ENCODE measurements at places on chromosomes 3 and 15.

DNA sequence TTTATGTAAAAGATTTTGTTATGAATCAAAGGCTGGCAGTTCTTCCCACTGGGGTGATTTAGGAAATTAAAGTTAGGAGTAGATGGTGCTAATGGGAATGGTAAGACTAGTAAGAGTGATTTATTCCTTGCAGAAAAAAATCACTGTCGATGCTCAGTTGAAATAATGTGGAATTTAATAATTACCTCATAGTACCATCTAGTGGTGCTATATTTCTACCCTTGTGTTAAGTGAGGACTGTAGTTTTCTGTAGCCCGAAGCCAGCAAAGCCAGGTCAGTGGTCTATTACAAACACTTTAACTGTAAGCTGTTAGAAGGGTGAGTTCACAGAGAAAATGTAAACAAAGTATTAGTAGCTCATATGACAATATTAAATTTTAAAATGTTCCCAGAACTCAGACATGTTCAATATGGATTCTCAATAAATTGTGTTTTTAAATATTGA lies 39.5 kb upstream of the GOLGA8J start:
- DNase-seq: no peak

DNA sequence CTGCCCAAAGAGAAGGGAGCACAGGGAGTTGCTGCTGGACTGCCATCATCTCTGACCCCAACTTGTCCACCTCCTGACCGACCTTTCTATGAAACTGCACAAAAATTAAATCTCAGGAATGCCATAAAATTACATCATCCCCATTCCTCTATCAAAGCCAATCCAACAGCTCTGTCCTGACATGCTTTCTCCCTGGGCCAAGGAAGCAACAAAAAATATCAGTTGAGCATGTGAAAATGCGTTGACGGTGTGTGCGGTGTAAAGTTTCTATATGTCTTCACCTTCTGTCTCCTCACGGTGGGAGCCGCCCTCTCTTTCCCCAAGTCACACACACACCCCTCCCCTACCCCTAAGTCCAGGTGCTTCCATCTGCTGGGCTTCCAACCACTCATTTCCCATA lies 3.6 kb upstream of the ZNF774 start:
- no peak for DNase-seq

GRCh38 chr3:167983583-167983982 lies 112.1 kb downstream of the GOLIM4 start:
- DNase-seq: no peak

- no peak for DNase-seq
These were observed 71.4 kb downstream of the FBLN2 start for GRCh38 chr3:13620281-13620680.

- DNase-seq: no peak
These were observed 27.8 kb downstream of the MYL3 start for GRCh38 chr3:46835491-46835890.

DNA sequence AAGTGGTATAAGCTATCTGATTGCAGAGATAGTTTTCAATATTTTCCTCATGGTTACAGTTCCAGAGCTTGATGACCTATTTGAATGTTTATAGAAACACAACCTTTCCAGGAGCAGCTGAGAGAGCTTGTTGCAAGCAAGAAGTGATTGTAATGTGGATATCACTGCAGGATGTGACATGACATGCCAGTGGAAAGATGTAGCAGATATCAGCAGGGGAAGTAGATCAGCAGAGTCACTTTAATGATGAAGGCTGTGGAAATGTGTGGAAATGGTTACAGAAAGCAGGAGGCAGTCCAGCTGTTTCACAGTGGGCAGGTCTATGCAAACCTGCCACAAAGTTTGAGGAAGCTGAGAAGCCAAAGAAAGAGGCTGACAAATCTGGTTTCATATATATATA lies 21.0 kb downstream of the TMEM158 start:
- DNase-seq: no peak

DNA sequence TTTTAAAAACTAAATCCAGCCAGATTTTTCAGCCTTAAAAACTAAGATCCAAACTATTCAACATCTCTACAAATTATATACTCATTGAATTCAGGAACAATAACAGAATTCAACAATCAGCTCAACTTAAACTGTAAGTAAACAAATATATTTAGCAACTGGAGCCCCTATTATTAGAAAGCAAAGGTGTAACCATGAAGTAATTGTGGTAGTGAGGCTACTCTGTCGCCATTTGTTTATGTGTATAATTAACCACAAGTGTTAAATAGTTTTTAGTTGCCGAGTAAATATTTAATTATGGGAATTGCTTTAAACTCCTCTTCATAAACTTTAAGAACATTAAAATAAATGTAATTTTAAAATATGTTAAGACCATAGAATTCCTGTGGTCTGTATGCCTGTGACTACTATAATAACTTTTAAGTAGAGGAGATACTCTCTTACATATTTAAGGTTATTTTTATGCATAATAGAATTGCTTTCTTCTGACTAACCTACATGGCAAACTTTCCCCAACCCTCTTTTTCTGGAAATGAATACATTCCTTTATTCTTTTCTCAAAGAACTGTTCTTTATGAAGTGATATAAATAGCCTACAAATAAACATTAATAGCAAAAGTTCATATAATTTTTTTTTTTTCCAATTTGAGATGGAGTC lies 51.2 kb downstream of the MFN1 start:
- no peak for DNase-seq

- DNase-seq: no peak
These were observed at the start of gene PROK2 for GRCh38 chr3:71784914-71785531. Gene PROK2 (minus strand): TSS chr3:71785148. CDS start chr3:71785052, 96 bp downstream.

- DNase-seq: no peak
These were observed 16.1 kb downstream of the HSPBAP1 start for GRCh38 chr3:122777563-122777962.

DNA sequence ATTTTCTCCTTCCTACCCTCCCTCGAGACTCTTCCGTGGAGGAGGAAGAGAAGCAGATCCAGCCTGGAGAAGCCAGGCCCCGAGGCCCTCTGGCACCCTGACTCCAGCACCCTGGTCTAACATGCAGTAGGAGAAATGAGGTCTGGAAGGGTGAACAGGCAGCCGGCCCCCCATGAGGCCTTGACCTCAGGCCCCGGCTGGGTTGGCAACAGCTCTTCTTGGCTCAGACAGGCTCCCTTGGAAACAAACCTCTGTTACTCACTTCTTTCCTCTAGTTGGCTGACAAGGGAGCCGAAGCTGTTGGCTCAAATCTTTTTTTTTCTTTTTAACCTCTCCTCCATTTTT lies 73.4 kb downstream of the CPN2 start:
- DNase-seq: no peak

GRCh38 chr15:55921744-55922143 lies 71.7 kb downstream of the NEDD4 start:
- DNase-seq: no peak

DNA sequence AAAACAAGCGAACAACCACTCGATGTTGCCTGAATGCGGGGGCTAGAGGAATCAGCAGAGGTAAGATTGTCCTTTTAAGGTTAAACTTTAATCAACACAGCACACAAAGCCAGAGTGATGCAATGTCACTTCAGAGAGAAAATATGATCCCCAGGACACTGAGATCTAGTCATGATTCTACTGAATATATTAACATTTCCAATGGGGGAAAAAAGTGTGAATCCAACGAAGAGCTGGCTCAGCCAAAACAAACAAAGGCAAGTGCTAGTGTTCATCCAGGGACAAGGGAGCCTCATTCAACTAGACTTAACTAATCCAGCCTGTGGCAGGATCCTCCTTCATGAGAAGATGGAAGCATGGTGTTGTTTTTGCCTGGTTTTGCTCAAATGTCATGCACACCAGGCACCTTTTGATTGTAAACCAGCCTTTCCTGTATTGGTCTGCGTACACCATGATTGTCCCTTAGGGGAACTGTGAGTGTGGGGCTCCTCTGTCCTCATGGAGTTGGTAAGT lies 35.8 kb downstream of the SCG5 start:
- no peak for DNase-seq

- DNase-seq: peak; percentile 17
These were observed 5.3 kb downstream of the TUBGCP4 start for GRCh38 chr15:43376017-43376705.

- DNase-seq: peak; percentile 20
These were observed 41.0 kb upstream of the ROPN1 start for GRCh38 chr3:124032881-124033359.

DNA sequence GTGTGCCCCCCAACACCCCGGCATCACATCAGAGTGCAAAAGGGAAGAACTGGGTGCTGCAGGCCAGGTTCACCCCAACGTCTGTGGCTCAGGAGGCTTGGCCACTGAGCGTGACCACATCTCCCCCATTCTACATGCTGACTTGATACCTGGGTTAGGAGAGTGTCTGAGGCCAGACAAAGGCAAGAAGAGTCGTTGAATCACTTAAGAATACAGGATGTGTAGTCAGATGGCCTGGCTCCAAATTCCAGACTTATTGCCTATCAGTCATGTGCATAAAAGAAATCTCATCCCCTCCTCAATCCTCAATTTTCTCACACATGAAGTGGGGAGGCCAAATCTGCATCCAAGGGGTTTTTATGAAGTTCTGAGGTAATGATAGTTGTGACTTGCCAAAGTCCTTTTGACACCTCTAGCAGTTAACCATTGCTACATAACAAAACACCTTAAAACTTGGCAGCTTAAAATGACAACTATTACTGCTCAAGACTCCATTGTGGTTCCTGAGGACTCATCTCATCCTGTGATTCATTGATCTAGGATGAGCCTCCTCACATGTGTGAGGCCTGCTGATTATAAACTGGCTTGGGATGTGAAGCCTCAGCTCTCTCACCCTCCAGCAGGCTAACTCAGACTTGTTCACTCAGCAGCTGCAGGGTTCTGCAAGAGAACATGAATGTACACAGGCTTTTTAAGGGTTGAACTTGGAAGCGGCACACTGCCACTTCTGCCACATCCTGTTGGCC lies 138.8 kb upstream of the TLE3 start:
- no peak for DNase-seq

DNA sequence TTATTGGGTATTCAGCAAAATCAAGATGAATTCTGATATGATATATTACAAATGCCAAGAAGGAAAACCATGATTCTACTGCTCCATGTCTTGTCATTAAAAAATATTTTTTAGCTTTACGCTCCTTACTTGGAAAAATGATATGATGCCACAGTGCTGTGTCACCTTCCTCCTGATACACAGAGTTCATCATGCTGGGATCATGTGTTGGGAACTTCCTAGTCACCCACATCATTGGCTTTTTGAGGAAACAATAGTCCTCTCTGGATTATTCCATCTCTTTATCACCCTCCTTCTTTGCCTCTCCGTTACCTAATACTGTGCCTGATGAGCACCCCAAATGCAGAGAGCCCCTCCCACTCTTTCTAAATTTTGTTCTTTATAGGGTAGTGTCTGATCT lies 94.3 kb upstream of the PFN2 start:
- DNase-seq: no peak

GRCh38 chr15:58561321-58561720 lies 129.5 kb downstream of the LIPC start:
- no peak for DNase-seq

DNA sequence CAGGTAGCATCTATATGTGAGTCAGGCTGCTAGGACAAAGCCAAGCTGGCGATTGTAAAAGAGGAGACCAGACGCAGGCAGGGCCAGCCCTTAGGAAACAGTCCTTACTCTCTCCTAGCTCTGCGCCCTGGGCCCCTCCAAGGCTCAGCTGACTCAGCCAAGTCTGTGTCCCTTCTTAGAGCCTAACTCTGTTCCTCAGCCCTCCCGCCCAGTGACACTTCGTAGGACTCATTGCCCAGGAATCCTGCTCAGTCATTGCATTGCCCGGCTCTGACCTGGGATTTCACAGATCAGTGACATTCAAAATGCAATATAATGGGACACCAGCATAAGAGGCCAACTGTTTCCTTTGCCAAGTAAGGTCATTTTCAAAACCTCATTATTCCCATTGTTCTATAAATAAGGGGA lies 244.2 kb downstream of the TLE3 start:
- DNase-seq: no peak

DNA sequence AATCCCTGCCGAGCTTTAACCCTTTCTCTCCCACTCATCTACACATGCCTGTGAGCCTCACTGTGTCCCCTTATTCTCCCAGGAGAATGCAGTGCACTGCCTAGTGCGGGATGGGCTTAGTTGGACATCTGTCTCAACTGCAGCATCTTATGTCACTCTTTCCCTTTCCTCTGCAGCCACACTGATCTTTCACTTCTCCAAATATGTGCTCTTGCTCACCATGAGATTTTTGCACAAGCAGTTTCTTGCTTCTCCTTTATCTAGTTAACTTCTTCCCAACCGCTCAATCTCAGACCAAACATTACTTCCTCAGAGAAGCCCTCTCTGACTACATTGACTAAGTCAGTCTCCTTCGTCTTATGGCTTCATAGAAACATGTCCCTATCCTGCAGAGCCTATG lies 292.3 kb downstream of the KBTBD8 start:
- DNase-seq: no peak

DNA sequence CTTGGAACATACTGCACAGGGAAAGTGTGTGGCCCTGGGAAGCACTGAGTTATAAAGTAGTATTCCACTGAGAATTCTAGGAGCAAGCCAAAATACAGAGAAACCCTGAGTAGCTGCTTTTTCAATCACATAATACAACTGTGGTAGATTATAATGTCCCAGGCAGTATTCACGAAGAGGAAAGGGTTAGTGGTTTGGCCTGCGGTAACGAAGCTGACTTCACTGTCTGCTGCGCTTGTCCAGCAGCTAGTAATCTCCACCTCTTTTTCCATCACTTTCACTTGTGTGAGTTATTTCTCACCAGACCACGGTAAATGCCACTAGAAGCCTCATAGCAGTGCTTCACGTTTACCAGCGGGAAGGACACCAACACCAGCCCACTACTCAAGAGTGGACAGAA lies 34.4 kb downstream of the RPL39L start:
- DNase-seq: no peak

GRCh38 chr3:127673191-127674100 lies 694 bp downstream of the ABTB1 start:
- peak; percentile 17 for DNase-seq

DNA sequence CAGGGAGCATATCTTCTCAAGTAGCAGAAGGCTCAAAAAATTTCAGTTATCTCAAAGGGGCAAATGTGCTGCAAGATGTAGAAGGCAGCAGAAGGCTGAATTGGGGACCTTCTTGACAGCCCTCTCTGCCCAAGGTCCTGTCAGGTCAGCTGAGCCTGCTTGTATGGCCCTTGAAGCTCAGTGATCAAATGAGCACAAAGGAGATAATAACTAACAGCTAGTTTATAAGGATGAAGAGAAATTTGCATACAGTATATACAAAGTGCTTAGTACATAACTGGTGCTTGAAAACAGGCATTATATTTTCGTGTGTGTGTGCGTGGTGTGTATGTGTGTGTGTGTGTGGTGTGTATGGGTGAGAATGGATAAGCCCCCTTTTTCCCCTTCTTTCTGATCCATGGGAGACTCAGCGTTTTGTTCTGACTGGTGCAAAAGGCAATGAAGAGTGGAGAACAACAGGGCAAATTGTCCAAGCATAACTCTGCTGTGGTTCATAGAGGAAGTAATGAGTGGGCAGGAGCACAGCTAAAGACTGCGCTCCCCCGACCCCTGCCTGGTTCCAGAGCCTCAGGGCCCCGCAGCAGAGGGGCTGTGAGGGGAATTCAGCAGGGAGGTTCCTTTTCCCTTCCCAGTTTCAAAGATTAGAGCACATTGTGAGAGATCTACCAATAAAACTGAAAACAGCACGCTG lies 356.8 kb upstream of the NR2F2 start:
- DNase-seq: no peak

Measured in stimulated activated CD8-positive, alpha-beta memory T cell treated with anti-CD3 and anti-CD28 coated beads, Interleukin-4, amount 100 ng/mL, for 4 hours (primary cell).